ENCODE measurements at places on chromosomes 12 and 14.

GRCh38 chr12:122085591-122085990 is 7.0 kb downstream of the MLXIP start:
- DNase-seq: no peak

- no peak for DNase-seq
Observed at GRCh38 chr12:10716704-10717315, 6.3 kb downstream of the YBX3 start.

DNA sequence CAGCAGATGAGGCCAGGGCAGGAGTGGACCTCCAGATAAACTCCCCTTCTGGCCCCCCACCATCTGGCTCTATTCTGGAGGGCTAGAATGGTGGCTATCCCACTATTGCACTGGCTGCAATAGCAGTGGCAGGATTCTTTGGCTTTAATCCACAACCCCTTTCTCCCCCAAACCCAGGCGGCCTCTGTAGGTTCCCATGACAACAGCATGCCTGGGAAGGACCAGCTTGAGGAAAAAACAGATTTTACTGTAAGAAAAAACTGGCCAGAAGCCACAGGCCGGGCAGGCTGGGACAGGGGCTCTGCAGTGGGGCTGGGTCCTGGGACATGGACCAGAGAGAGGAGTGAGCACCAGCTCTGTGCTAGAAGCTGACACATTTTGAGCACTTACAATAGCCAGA is 13.6 kb upstream of the ACVR1B start:
- DNase-seq: no peak

DNA sequence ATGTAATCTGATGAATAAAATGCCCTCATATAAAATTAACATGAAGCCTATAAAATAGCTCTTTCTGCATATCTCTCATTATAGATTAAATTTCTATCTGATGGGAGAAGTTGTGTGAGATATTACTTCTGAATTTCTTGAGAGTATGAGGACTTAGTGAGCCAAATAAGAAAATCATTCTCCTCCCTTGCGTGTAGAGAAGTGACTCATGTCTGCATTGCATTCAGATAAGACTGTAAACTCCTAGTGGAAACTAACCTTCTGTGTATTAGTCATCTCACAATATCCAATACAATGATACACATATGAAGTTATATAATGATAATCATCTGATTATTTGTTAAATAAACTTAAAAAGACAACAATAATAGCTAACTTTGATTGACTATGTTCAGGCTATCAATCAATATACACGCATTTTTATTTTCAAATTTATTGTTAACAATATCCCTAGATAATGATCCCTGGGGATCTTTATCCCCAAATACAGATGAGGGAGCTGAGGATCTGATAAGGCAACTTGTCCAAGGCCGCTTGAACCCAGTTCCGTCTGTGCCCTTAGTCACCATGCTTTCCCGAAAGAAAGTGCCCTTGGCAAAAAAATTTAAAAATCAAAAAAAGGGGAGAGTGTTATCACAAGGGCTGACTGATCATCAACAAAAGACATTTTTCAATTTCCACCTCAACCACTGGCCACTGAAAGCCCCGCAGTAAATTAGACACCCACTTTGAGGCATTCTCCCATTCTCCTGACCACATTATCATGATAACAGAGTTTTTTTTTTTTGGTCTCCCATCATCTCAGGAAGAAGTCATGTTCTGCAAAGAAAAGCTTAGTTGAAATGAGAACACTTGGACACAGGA is 189.2 kb upstream of the RASSF8 start:
- DNase-seq: no peak

DNA sequence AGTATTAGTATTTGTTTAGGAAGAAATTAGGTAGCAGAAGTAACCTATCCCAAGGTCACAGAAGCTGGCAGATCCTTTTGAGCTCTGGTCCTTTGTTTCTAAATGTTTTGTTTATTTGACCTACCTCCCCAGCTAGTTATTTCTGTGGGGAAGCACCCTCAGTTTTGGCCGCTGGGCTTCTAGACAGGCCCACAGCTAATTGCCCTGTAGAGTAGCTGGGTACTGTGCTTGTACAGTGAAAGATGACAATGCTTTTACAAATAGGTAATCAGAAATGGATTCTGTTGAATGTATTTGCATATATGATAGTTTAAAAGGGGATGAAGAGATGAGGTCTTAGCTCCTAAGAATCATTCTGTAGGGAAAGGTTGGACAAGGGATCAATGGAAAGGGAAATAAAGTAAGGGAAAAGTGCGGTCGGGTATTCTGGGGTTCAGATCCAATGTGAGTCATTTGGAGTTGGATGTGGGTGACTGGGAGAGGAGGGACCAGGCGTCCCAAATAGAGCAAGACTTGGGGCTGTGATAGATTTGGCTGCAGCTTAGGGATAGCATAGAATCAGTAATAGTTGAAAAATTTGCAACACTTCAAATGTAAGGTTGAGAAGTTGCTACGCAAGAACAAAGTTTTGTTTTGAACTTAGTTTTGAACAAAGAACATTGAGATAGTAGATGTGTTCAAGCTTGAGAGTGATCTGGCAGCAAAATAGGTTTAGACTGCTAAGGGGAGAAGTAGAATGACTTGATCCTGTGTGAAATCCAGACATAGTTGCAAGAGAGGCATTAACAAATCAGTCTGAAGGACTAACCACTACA is 3.6 kb downstream of the NUDT4 start:
- DNase-seq: no peak

GRCh38 chr14:78016532-78016931 is 153.6 kb upstream of the NRXN3 start:
- DNase-seq: no peak

DNA sequence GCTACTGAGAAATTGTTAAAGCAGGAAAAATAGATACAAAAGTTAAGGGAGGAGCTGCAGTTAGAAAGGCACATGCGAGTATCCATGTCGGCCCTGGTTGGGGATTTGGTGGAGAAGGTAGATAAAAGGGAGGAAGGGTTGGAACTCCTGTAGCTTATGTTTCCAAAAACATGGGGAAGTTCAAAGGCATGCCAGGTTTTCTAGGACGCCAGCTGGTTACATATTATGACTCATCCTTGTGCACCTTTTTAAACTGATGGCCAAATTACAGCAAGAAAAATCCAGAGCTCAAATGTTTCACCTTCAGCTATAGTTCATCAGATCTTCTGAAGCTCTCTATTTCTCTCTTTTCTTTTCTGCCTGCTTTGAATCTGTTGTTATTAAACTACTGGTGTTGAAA is 13.2 kb upstream of the MAP4K5 start:
- no peak for DNase-seq

- DNase-seq: no peak
Observed at GRCh38 chr14:92520102-92521057, 6.8 kb downstream of the RIN3 start.

DNA sequence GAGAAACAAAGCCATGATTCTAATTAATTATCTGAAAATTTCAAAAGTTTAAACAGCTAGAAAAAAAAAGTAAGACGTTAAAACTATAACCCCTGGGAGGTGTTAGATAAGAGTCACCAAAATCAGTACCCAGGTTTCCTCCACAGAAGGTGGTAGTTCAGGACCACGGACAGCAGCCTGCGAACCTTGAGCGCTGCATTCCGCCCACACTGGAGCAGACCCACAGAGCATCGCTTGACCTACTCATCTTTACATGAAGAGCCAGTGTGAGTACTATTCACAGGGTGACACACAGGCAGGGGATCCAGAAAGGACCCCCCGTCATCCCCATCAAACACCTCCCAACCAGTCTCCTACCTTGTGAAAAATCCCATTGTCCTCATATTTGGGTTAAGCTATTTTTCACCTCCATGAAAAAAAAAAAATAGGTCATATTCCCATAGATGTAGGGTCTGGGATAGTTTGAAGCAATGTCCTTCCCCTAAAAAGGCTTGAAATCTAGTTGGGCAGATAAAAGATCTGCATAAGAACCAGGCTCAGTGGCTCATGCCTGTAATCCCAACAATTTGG is 8.8 kb upstream of the CHGA start:
- no peak for DNase-seq

- no peak for DNase-seq
Observed at GRCh38 chr14:99690636-99691035, 6.5 kb downstream of the CYP46A1 start.

DNA sequence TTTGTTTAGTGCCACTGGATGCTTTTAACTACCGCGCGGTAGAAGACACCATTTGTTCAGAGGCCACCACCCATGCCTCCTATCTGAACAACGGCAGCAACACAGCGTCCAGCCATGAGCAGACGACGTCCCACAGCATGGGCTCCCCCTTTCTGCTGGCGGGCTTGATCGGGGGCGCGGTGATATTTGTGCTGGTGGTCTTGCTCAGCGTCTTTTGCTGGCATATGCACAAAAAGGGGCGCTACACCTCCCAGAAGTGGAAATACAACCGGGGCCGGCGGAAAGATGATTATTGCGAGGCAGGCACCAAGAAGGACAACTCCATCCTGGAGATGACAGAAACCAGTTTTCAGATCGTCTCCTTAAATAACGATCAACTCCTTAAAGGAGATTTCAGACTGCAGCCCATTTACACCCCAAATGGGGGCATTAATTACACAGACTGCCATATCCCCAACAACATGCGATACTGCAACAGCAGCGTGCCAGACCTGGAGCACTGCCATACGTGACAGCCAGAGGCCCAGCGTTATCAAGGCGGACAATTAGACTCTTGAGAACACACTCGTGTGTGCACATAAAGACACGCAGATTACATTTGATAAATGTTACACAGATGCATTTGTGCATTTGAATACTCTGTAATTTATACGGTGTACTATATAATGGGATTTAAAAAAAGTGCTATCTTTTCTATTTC is 93.2 kb downstream of the FLRT2 start:
- no peak for DNase-seq

DNA sequence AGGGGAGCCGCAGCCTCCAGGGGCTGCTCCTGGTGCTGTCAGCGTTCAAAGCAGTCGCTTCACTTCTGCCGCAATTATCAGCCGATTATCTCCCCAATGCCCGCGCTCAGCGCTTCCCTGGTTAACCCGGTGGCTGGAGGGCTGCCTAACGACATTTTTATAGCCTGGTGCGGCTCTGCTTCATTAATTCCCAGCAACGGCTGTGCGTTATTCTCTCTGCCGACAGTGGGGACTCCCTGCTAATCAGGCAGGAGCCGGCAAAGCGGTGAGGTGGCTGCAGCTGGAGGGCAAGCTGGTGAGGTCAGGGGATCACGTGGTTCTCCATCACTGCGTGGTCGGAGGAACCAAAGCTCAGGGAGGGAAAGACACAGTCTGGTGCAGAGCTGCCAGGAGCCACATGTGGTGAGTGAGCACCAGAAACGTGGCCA is 62.9 kb downstream of the GLRX5 start:
- DNase-seq: peak; percentile 12

- DNase-seq: no peak
Observed at GRCh38 chr14:36510078-36510799, 9.8 kb downstream of the NKX2-1 start.

DNA sequence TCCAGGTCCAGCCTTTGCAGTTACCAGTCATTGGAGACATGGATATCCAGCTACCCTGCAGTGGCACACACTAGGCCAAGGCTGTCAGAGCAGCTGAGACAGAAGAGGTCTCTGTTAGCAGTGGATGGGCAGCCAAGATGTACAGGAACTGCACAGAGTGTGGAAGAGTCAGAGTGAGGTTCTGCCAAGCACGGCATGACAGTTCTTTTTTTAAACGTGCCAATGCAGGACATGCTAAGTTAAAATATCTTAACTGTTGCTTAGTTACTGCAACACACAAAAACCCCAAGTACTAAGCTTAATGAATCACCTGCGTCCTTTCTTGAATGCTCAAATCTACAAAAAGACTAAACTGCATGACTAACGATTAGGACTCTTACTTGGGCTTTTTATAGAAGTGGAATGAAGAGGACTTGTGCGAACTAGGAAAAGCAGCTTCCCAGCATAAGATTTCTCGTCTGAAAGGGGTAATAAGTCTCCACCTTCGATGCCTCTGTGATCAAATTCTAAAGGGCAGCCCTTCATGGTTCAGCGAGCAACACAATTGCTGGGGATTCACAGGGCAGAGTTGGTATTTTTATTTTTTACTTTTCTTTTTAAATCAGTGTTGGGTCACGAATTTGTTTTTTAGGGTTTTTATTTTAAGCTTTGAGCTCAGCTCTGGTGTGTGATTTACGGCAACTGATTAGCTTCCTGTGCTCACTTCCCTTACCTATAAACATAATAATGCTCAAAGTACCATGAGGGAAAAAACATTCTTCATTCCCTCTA is 20.6 kb downstream of the MAPK1IP1L start:
- DNase-seq: no peak
